A549 treated with Mapracorat at 1 μM for 4 hours (cell line): ENCODE measurements at places on chromosomes 2 and 18. TPM values are rescaled to one million over a fixed set of nuclear protein-coding genes. Genes with fewer than 3 reads are reported as not detected.

The TMSB10 gene
- 9,237 to 10,710 TPM (median 10,051 TPM) in 5 replicates for total RNA-seq

The RBM43 gene
- 2.3 to 3.7 TPM (median 3.3 TPM) in 5 replicates for total RNA-seq

The COL6A3 gene
- 0.11 to 0.47 TPM (median 0.30 TPM) in 5 replicates for total RNA-seq

The HDHD2 gene
- total RNA-seq, result 8.8 to 9.5 TPM (median 9.4 TPM) in 5 replicates

The CXCR1 gene
- total RNA-seq, result not detected in 5 replicates
